ENCODE measurements at places on chromosomes 7 and 10.

GRCh38 chr10:92850185-92850584, 1.9 kb downstream of the EXOC6 start:
- no peak for DNase-seq

GRCh38 chr10:3873728-3874461, 88.9 kb upstream of the KLF6 start:
- DNase-seq = no peak

DNA sequence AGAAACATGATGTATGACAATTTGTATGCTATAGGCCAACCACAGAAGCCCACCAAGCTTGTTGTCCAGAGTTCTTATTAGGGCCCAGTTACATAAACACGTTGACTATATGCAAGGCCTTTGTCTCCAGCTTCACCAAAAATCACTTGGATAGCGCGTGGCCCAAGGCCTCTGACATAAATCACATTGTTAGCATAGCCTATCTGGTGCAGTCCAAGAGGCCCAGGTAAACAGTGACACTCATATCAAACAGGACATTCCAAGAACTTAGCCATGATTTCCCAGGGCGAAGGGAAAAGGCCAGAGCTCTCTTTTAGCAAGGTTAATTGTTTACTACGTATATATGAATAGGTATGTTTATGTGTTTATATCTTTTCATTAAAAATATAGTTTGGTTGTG, 337.2 kb upstream of the CELF2 start:
- DNase-seq = no peak

- DNase-seq = no peak
Measured at GRCh38 chr10:77746047-77746707, 108.6 kb upstream of the KCNMA1 start.

DNA sequence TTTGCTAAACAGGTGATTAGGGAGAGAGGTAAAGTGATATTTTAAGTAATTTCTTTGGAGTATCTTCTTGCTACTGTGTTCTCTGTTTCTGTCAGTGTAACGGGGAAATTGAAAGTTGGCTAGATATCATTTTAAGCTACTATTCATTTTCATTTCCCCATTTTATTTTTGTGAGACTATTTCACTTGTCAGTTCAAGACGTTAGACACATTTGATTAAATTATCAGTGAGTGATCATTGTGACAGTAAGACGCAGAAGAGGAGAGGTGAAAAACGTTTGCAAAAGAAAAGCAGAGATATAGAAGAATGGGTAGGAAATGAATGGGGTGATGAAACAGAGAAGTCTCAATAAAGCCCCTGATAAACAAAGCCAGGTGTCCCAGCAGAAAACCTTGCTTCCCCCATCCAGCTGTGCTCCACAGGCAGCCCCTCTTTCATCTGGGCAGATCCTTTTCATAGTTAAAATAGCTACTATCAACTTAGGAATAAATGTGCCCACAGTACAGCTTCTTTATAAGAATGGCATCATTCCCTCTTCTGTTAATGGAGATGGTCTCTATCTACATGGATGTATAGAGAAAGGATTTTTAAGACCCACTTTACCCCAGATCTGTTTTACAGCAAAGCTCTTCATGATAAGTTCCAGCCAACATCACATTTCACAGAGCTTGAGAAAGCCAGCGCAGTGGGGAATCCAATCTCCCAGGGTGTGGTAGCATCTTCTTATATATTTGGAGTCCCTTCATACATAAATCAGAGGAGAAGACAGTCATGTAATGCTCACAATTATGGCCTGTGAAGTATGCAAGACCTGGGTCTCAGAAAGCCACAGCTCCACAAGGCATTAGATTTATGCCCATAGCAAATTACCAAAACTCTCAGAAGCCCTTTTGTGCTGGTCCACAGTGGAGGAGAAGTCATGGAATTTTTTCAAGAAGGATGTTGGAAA, 138.1 kb upstream of the ITGB1 start:
- DNase-seq = no peak

DNA sequence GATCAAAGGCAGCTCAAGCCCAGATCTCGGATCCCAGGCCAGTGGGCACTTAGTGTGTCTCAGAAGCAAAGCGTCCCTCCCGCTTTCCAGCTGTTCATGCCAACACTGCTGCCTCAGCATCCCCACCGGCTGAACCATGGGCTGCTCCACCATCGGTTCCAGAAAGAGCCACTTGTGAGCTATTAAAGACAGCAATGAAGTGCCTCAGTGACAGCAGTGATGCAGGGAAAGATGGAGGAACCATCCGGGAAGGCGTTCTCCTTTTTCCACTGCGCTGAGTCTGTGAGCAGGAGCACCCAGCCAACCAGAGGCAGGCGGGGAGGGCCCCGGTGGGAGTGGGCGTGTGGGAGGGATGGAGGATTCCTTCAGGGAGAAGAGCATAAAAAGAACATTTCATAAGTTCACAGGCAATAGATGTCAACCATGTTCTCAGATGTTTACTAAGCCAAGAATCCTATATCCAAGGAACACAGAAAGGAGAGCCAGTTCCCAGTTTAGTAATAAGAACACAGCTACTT, 96.2 kb upstream of the MKI67 start:
- DNase-seq = no peak

DNA sequence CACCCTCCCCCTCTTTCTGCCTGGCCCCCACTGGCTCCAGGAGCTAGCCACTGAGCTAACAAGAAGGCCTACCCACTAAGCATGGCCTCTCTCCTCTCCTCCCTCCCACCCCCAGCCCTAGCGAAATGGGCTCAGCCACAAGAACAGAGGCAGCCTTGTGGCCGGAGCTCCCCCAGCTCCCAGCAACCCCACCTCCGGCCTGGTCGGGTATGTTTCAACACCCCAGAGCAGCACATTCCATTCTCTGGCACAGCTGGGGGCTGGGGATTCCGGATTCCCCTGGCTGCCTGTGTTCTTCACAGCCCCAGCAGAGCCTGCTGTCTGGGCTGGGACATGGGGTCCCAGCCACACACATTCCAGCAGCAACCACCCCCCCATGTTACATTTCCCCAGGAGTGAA, 9.0 kb downstream of the SFRP5 start:
- DNase-seq = no peak

GRCh38 chr10:70692043-70692603, 19.8 kb downstream of the ADAMTS14 start:
- no peak for DNase-seq

- DNase-seq = no peak
Measured at GRCh38 chr10:42732266-42732665, 50.3 kb upstream of the BMS1 start.

- no peak for DNase-seq
Measured at GRCh38 chr7:390761-391410, 100.9 kb downstream of the FOXL3 start.

DNA sequence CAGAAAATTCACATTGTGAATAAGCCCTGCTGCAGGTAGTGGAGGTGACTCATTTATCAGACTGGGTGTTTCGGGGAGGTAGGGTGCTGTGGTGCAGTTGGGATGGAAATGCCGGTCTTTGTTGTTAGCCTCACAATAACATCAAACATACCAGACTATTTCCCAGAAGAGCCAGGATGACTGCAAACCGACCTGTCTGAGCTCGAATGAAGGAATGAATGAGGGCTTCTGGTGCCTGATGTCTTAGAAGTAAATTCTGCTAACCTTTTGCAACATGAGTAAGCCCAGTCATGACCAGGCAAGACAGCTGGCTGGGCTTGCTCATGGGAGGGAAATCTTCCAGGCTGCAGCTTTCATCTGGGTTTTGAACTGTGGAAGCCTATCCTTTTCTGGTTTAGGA, 2.4 kb upstream of the VDAC2 start:
- no peak for DNase-seq

GRCh38 chr7:47418601-47419309, 163.2 kb downstream of the TNS3 start:
- no peak for DNase-seq

GRCh38 chr10:44976352-44977198, 2.0 kb downstream of the DEPP1 start:
- DNase-seq = no peak

GRCh38 chr7:158520825-158521224, 66.8 kb downstream of the PTPRN2 start:
- DNase-seq = no peak

GRCh38 chr10:1960982-1961381, 223.7 kb upstream of the ADARB2 start:
- DNase-seq = no peak

DNA sequence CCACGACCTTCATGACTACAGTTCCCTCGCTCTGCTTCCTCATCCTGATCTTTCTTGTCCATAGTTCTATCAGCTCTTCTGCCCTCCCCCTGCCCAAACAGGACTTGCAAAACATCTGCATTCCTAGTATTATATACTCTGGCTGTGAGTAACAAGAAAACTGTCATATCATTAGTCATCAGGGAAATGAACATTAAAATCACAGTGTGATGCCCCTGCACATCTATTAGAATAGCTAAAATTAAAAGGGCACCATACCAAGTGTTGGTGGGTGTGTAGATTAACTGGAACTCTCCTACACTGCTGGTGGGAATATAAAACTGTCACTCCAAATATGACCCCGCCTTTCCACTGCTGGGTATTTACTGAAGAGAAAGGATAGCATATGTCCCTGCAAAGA, 141.8 kb downstream of the C7orf25 start:
- DNase-seq = no peak

DNA sequence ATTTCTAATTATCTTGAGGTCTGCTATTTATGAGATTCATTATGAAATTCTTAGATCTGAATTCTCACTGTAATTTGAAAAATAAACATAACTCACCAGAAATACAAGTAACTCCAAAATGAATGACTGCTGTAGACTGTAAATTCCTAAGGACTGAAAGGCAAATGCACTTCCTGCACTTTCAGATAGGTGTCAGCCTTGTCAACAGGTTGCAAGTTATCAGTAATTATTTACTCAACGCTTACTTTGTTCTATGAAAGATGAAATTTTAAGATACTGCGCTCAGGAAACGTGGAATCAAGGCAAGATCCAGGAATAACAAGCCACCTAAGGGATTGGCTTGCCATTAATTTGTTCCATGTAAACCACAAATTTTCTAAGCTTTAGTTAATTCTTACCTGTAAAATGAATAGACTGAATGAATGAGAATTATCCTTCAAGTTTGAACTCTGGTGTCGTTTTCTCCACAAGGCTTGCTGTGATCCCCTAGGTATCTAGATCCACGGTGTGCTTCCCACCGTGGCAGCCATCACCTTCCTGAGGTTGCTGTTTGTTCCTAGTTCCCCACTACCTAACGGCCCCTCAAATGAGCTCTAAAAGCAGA, 12.6 kb downstream of the DHX32 start:
- DNase-seq = no peak

GRCh38 chr10:69045441-69046300, 42.2 kb upstream of the SRGN start:
- no peak for DNase-seq

DNA sequence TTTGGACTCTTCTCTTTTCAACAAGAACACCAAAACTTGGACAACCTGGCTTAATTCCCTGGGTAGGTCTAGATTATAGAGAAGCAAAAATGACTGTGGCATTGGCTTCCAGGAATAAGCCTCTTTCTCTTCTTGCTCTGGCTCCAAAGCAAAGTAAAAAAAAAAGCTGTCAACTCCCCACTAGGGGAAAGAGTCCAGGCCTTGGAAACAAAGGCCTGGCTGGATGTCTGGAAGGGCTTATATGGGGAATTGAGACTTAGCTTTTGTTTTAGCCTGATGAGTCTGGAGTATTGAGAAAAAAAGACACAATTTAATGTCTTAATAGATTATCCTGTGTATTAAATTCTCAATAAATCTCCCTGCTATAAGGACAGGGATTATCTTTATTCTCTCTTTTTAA, 300.6 kb downstream of the SORCS3 start:
- DNase-seq = no peak

- no peak for DNase-seq
Measured at GRCh38 chr7:137820156-137820555, 26.6 kb downstream of the DGKI start.

GRCh38 chr7:67817481-67817880, 820.8 kb downstream of the TYW1 start:
- DNase-seq = no peak

- no peak for DNase-seq
Measured at GRCh38 chr7:36116347-36117202, 36.5 kb upstream of the EEPD1 start.

- DNase-seq = no peak
Measured at GRCh38 chr10:90652519-90652918, 205.3 kb downstream of the HTR7 start.

- no peak for DNase-seq
Measured at GRCh38 chr10:50421026-50421719, 169.9 kb upstream of the ASAH2 start.

DNA sequence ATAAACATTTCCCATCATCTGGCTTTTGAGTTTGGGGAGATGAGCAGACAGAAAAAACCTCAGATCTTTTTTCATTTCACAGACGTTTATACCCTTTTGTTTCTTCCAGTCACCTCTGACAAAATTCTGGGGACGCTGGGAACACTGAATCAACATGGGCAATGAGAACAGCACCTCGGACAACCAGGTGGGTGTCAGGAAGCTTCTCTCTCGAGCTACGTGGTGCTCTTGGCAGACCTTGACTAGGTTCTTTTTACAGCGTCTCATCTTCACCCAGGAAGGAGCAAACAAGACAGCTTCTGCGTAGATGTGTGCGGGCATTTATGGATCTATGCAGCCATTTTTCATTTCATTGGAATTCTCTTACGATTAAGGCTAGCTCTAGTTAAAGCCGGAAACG, 32.9 kb downstream of the TACC2 start:
- DNase-seq = no peak

DNA sequence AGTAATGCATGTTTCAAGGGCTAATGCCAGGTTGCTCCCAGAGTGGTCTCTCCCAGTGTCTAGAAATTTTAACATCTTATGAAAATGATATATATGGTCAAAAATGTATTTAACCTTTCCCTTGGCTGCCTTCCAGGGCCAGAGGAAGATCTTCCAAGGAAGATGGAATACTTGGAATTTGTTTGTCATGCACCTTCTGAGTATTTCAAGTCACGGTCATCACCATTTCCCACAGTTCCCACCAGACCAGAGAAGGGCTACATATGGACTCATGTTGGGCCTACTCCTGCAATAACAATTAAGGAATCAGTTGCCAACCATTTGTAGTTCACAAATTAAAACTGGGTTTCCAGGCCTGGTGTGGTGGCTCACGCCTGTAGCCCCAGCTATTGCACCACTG, 9.0 kb downstream of the GATAD1 start:
- DNase-seq = no peak

DNA sequence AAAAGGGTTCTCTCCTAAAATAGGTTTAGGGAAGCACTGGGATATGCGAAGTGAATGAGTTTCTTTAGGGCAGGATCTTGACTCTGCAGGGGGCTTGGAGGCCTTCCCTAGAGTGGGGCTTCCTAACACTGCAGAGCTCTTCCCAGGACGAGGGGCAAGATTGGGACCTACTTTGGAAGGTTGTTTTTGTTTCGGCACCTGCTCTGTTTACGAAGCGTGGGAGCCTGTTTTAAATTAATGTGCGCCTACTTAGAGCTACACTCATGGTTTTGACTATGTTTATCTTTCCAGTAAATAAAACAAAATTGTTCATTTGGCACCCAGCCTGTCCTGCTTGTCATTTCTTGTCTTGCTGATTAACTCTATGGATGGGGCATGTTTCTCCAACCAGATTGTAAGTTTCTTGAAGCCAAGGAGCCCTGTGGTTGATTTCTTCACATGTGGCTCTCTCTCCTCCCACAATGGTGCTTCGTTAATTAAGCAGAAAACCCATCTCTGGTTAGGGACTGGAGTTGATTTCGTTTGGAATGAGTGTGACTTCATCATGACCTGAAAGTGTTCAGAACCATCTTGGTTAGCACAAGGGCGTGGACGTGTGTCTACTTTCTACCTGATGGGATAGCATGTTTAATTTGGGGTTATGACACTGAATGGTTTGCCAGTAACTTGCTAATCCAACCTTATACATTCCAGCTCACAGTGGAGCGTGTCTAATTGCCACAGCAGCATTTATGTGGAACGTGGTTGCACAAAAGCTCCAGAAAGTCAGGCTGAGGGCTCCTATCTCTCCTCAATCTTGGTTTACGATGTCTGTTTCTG, 98.1 kb downstream of the TCF7L2 start:
- DNase-seq = no peak
